ENCODE measurements at places on chromosomes 5 and 9. TPM values are rescaled to one million over a fixed set of nuclear protein-coding genes. Genes with fewer than 3 reads are reported as not detected.

The FAM200C gene
- 5.0 TPM for total RNA-seq

The IFNA2 gene
- total RNA-seq = not detected

The SV2C gene
- not detected for total RNA-seq

The ANKRD20A1 gene
- total RNA-seq = 12.3 TPM

The OGN gene
- total RNA-seq = not detected

The PCYOX1L gene
- 4.8 TPM for total RNA-seq

The SCGB3A2 gene
- not detected for total RNA-seq

The EQTN gene
- total RNA-seq = not detected

The GPR107 gene
- total RNA-seq = 155 TPM

The LCN15 gene
- not detected for total RNA-seq

The PCDHGC4 gene
- total RNA-seq = 0.33 TPM

The RECK gene
- total RNA-seq = 5.2 TPM

The RMI1 gene
- 5.3 TPM for total RNA-seq

The ENDOG gene
- 22.0 TPM for total RNA-seq

The CARTPT gene
- not detected for total RNA-seq

The CA9 gene
- 0.33 TPM for total RNA-seq

The HAVCR2 gene
- 0.39 TPM for total RNA-seq

The C9orf72 gene
- 6.1 TPM for total RNA-seq

The COL15A1 gene
- total RNA-seq = 0.13 TPM

The HRH2 gene
- total RNA-seq = 4.1 TPM

The PCDHGB1 gene
- 1.4 TPM for total RNA-seq

The SH3RF2 gene
- total RNA-seq = 18.9 TPM

The PTGDS gene
- total RNA-seq = not detected

The PCDHA1 gene
- 0.03 TPM for total RNA-seq

The CTXN3 gene
- total RNA-seq = not detected

The C5orf58 gene
- 2.4 TPM for total RNA-seq

The ENC1 gene
- 72.0 TPM for total RNA-seq

The TMEM141 gene
- 71.5 TPM for total RNA-seq

The CCNO gene
- total RNA-seq = 3.2 TPM

The SNAPC4 gene
- total RNA-seq = 13.5 TPM

The GFPT2 gene
- 105 TPM for total RNA-seq

The WHRN gene
- 2.0 TPM for total RNA-seq

The SAXO1 gene
- total RNA-seq = not detected

The DNM1 gene
- 18.9 TPM for total RNA-seq

The OTP gene
- not detected for total RNA-seq

The TLX3 gene
- not detected for total RNA-seq

The ESM1 gene
- total RNA-seq = 27.1 TPM

The CETN3 gene
- 29.8 TPM for total RNA-seq

The SLC26A2 gene
- total RNA-seq = 19.5 TPM

The FABP6 gene
- 0.70 TPM for total RNA-seq

The ZNG1C gene
- 67.2 TPM for total RNA-seq

The SLC45A2 gene
- not detected for total RNA-seq

The PFN3 gene
- not detected for total RNA-seq

The APBA1 gene
- total RNA-seq = 1.3 TPM

The GABBR2 gene
- total RNA-seq = 1.9 TPM

The CCDC180 gene
- total RNA-seq = 0.03 TPM

The GAS1 gene
- total RNA-seq = 1.4 TPM

The SLC4A9 gene
- not detected for total RNA-seq

The IFNK gene
- total RNA-seq = not detected

The TRIM36 gene
- total RNA-seq = 4.2 TPM

The TXNDC8 gene
- total RNA-seq = not detected

The CDK9 gene
- total RNA-seq = 73.6 TPM

The LRRC19 gene
- total RNA-seq = not detected

The GABRA1 gene
- total RNA-seq = not detected

The HMMR gene
- total RNA-seq = 71.2 TPM

The PCDHGA2 gene
- 0.27 TPM for total RNA-seq

The LCN1 gene
- total RNA-seq = not detected
